Mesenchymal stem cell (in vitro differentiated cells and primary cell): ENCODE measurements at places on chromosomes 6 and 20.

DNA sequence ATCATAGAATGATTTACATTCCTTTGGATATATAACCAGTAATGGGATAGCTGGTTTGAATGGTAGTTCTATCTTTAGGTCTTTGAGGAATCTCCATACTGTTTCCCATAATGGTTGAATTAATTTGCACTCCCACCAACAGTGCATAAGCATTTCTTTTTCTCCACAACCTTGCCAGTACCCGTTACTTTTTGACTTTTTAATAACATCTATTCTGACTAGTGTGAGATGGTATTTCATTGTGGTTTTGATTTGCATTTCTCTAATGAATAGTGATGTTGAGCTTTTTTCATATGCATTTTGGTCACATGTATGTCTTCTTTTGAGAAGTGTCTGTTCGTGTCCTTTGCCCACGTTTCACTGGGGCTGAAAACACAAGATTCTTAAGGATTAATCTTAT is 107.3 kb downstream of the TINAG start:
- no peak for DNase-seq

DNA sequence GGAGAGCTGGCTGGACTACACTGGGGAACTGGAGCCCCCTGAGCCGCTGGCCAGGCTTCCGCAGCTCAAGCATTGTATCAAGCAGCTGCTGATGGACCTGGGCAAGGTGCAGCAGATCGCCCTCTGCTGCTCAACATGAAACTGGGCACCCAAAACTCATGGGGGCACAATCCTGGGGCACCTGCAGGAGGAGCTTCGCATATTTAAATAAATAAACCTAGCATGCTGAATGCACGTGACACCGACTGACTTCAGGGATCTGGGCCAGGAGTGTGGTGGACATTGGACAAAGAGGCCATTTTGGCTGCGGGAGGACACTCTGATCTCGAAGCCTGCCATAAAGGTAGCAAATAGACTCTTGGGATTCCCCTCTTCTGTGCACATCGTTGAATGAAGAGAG is 6.8 kb downstream of the SCAND1 start:
- DNase-seq = peak; percentile 20

- DNase-seq = no peak
These were observed 40.0 kb upstream of the MBOAT1 start for GRCh38 chr6:20252311-20252710.

DNA sequence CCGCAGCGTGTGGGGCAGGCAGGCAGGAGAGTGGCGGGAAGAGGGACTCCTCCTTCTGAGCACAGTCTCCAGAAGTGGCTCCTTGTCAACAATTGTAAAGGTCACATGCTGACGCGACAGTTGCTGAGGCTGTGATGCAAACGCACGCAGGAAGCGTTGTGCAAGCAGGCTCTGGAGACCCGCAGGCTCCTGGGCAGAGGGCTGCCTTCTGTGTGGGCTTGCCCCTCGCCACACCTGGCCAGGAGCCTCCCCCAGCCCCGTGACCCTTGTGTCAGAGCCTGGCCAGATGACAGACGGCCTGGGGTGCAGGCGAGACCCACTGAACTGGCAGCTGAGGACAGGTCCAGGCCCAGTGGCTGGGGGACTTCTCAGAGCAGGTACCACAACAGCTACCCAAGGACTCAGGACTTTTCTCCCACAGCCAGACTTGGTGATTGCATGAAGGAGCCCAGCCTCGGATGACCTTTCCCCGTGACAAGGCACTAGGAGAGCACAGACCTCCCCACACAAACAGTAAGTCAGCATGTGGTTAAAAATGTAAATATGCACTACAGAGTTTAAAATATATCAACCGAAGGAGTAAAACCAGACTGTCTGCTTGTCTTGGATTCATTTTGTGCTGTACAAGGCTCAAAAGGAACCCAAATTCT is 222.1 kb upstream of the RREB1 start:
- peak; percentile 56 for DNase-seq

GRCh38 chr20:43681468-43681942 is 14.6 kb downstream of the MYBL2 start:
- peak; percentile 24 for DNase-seq

- DNase-seq = peak; percentile 12
These were observed 7.3 kb downstream of the COL10A1 start for GRCh38 chr6:116118608-116119007.

- no peak for DNase-seq
These were observed 13.0 kb downstream of the PI3 start for GRCh38 chr20:45187693-45188092.

DNA sequence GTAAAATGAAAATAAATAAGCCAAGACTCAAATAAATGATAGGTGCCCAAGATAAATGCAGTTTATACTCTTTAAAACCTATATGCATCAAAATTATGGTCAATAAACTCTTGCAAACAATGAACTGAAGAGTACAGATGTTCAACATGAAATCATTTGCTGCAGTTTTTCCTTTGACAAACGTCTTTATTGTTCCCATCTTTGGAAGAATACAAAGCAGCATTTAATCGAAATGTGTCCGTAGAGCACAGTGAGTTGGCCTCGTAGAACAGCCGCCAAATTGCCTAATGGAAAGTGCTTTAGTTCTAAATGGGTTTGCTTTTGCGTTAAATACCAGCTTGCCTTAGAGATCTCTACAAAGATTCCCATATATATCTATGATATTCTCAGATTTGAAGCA is 447.4 kb downstream of the PKHD1 start:
- DNase-seq = no peak

DNA sequence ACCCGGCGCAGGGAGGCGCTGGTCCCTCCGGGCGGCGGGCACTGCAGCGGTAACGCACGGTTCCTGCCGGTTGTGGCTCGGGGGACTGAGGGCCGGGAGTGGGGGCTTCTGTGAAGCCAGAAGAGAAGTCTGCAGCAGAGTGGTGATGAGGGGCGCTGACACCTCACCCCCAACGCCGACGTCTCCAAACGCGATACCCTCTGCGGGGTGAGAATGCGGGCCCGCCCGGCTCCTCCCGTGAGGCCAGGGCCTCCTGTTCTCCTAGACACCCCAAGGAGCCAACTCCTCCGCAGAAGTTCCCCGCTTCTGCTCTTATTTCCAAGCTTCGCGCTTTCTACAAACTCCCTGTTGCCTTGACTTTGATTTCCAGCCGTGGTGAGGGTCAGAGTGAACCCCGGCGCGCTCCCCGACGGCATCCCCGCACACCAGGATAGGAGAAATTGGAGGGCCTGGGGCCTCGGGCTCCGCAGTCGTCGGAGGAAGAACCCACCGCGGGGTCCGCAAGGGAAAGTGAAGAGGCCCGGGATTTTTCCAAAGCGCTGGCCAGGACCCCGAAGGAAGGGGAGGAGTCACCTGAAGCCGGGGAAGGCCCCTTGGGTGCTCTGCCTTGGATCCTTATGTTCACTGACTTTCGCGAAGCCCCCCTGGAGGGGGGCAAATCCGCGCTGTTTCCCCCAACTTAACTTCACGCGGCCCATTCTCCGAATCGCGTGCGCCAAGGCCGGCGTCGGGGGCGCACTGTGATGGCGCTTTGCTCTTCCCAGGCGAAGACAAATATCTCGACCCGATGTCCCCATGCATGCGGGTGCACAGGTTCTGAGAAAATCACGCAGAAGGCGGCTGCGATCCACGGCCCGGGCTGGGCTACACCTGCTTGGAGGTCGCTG is 3.1 kb upstream of the INSM1 start:
- DNase-seq = no peak

DNA sequence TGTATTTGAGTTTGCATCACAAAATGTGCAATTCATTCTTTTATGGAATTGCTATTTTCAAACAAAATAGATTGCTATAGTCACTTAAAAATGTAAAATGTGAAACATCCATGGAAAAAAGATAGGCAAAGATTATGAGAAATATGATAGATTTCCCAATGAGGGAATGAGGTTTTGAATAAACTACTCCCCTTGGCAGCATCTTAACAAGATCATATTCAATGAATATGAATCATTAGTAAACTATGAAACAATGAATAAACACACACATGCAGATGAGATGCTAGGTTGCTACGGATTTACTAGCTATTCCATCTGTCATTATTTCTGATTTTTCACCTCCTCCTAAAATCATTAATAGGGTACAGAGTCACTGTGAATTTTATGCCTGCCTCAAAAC is 401.8 kb downstream of the PHF3 start:
- DNase-seq = no peak

DNA sequence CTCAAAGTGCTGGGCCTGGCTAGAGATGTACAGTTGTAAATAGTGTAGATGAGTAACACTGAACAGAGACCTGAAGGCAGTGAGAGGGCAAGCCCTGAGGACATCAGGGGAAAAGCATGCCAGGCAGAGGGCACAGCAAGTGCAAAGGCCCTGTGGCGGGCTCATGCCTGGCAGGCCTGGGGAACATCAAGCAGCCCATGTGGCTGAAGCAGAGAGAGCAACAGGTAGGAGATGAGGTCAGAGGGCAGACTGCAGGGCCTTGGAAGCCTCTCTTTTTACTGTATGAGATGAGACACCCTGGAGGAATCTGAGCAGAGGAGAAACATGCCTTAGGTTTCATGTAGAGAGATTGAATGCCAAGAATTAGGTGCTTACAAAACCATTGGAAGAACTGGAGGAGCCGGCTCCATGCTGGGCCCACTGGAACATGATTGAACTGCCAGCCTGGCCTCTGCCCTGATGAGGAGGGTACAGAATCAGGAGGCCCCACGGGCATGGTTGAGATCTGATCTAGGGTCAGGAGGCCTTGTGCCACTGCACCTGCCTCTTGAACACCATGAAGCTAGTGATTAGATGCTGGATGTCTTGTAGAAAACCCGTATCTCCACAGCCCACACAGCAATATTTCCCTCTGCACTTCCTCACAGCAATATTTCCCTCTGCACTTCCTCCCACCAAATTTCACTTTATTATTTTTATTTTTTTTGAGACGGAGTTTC is 5.9 kb upstream of the HMGA1 start:
- no peak for DNase-seq

- no peak for DNase-seq
These were observed 5.7 kb downstream of the SASH1 start for GRCh38 chr6:148348335-148348734.

DNA sequence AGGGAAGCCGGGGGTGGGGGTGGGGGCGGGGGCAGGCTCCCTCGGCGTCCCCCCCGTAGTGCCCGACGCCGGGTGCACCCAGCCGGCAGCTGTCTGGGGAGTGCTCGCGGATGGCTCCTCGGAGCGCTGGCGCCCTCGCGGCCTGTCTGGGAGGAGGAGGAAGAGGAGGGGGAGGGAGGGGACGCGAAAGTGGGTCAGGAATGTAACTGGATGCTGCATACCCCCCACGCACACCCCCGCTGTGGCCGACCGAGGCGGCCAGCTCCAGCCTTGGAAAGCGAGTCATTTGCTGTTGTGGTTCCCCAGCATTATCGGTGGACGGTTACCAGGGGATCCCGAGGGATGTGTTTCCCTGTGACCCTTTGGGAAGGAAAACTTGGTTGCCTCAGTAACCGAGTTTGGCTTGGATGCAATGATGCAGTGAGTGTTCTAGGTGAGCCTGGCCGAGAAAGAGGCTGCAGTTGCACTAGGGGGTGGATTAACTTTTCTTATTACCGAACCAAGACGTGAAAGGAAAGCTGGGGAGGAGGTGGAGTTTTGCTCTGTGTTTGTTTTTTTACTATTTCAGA is 55.2 kb upstream of the RREB1 start:
- peak; percentile 87 for DNase-seq

DNA sequence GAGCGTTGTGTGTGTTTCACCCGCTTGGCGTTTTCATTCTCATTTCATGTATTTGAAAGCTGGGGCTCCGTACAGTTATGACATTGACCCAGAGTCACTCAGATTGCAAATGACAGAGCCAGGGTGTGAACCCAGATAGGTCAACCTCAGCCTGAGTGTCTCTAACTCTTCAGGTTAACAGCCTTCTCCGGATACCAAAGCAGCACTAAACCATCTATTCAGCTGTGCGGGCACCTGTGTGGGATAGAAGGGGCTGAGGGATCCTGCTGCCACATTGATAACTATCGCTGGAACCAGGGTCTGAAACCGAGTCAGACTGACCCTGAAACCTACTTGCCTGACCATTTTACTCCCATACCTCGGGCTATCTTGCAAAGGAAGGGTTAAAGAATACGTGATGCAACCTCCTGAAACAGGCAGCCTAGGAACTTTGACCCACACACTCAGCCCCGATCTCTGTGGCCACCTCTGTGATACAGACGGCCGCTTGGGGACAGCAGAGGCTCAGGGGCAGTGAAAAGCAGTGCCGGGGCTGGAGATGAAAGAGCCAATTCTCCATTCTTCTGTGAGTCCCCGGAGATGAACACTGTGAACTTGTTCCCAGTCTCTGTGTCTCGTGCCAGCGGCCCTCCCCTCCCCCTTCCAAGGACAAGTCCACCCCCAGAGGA is 233.5 kb upstream of the QKI start:
- DNase-seq = peak; percentile 40

DNA sequence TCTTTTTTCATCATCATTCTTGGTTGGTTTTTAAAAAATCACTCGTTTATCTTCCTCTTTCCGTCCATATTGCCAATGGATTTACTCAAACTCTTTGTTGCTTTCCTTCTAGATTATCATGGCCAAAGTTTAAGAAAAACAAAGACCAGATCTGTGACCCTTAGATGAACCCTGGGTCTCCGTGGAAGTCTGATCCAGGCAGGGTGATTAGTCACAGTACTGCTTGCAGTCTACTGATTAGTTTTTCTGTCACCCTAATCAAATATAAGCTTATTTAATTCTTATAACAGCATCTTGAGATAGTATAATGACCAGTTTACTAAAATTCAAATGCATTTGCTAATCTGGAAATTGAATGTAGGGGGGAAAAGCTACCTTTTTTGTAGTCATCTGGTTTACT is 6.0 kb upstream of the SMIM28 start:
- no peak for DNase-seq

DNA sequence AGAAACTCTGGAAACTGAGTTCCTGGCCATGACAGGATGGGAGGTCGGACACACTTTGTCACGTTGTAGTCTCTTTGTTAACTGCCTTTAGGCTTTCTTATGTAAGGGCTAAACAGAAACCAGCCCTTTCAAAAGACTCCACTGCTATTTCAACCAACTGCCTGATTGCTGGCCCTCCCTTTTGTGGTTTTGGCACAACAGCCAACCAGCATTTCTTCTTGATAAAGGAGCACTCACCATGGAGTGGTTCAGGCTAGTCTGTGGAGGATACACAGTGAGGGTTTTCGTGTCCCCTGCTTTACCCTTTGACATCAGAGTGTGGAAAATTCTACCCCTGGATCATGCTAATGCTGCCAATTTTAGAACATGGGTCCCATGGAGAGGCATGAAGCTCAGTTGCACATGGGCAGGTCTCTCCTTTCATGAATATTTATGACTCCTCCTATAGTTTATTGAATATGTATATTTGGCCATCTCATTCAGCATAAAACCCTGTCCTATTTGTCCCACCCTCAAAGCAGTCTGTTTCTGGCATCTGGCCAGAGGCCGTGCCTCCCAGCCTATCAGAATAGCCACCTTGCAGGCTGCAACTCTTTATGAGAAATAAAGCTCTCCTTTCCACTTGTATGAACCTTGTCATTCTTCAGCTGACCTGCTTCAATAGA is 148.3 kb downstream of the HS3ST5 start:
- peak; percentile 2 for DNase-seq
